Endothelial cell (in vitro differentiated cells): ENCODE measurements at places on chromosomes 4 and X. TPM values are rescaled to one million over a fixed set of nuclear protein-coding genes. Genes with fewer than 3 reads are reported as not detected.

GRCh38 chr4:156941940-156942548 is 29.6 kb downstream of the PDGFC start:
- peak; percentile 34 for DNase-seq

- no peak for DNase-seq
These were observed 39.1 kb downstream of the LAMP2 start for GRCh38 chrX:120429776-120430540.

DNA sequence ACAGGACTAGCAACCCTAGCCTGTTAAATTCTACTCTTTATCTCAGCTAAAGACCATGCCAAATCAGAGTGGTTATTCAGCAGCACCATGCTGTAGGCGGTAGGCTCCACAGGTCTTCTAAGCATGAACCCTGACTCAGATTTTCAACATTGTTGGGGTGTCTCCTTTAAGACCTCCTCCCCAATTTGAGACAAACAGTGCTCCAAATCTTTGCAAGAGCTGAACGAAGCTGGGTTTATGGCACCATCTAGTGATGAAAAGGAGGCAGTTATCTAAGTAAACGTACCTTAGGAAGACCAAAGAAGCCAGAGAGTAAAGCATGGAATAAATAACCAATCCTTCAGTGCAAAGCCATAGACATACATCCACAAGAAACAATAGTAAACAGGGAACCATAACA is 334.5 kb upstream of the SLC7A11 start:
- peak; percentile 10 for DNase-seq

DNA sequence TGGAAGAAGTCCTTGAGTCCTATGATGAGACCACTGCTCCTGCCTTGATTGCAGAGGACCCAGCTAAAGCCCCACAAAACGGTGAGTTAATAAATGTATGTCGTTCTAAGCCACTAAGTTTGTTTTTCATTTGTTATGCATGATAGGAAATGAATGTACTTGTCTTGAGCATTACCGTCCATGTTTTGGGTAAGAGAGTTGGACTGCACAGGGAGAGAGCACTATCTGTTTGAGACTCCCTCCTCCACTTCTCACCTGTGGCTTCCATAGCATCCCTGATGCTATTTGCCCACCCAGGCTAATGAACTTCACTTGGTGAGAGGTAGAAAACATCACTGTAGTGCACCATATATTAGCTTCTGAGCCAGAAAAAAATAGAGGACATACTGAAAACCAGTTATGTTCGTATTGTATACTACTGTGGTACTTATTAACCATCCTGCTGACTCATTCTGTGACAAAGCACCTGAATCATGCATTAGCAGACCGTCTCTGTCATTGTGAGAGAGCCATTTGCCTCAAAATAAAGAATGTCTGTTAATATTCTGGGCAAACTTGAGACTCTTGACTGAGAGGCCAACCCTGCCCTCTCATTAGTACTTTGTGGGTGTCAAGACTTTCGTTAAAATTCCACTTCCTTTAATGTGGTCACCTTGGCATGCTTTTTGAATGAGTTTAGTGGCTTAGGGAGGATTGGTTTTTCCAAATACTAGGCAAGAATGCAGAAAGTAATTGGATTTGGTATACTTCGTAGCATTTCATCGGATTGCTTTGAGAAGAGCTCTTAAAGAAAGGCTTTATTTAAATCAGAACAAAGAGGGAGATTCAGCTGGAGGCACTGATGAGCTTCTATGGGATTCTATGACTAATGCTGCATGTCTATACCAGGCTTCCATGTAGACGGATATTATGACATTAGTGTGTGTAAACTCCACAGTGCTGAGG is 99.3 kb upstream of the GRPR start:
- DNase-seq, result no peak

NEXMIF gene
- total RNA-seq, result 0.31 TPM

GPR34 gene
- not detected for total RNA-seq

RBMXL3 gene
- not detected for total RNA-seq

ASB12 gene
- total RNA-seq, result 0.33 TPM

STATH gene
- not detected for total RNA-seq

GPM6B gene
- 18.8 TPM for total RNA-seq
